ENCODE measurements at places on chromosomes 7 and 10. TPM values are rescaled to one million over a fixed set of nuclear protein-coding genes. Genes with fewer than 3 reads are reported as not detected.
A peak's percentile ranks its signal among the peaks of the same experiment; 100 is the strongest.

Gene PDE1C
- 1.1 TPM for total RNA-seq

Gene KCNH2
- total RNA-seq, result 10.7 TPM

GRCh38 chr10:131852823-131853609, 47.8 kb upstream of the PPP2R2D start:
- H3K4me3 ChIP-seq, result no peak overlapping the region
- peaks cover 4% of the 10 kb centered on the region for H3K4me1 ChIP-seq
- no peak for DNase-seq
- no peak overlapping the region for H3K27ac ChIP-seq

- H3K36me3 ChIP-seq, result no peaks in the 10 kb centered on the region
- DNase-seq, result no peak
- peaks cover 9% of the 10 kb centered on the region for H3K4me1 ChIP-seq
- H3K27ac ChIP-seq, result no peak overlapping the region
- H3K4me3 ChIP-seq, result no peak overlapping the region
- no peaks in the 10 kb centered on the region for H3K27me3 ChIP-seq
Observed at GRCh38 chr10:57098146-57098545, 737.1 kb upstream of the ZWINT start.

DNA sequence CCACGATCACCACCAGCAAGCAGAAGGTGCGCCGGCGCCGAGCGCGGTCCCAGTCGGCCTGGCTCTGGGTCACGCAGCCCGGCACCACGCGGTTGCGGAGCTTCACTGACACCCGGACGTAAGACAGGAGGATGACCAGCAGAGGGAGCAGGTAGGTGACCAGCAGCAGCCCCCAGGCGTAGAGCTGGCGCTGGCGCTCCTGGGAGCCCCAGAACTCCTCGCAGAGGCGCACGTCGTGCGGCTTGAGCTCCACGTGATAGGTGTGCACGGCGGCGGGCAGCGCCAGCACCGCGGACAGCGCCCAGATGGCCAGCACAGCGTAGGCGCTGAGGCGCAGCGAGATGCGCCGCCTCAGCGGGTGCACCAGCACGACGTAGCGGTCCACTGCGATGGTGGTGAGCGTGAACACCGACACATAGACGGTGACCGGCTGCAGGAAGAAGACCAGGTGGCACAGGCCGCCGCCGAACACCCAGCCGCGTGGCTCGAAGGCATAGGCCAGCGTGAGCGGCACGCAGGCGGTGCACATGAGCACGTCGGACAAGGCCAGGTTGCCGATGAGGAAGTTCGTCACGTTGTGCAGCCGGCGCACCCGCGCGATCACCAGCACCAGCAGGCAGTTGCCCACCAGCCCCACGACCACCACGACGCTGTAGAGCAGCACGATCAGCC, 920 bp downstream of the PRLHR start:
- no peak overlapping the region for H3K4me3 ChIP-seq
- H3K4me1 ChIP-seq, result peaks cover 20% of the 10 kb centered on the region
- peak; percentile 62 for DNase-seq
- H3K36me3 ChIP-seq, result no peaks in the 10 kb centered on the region

DNA sequence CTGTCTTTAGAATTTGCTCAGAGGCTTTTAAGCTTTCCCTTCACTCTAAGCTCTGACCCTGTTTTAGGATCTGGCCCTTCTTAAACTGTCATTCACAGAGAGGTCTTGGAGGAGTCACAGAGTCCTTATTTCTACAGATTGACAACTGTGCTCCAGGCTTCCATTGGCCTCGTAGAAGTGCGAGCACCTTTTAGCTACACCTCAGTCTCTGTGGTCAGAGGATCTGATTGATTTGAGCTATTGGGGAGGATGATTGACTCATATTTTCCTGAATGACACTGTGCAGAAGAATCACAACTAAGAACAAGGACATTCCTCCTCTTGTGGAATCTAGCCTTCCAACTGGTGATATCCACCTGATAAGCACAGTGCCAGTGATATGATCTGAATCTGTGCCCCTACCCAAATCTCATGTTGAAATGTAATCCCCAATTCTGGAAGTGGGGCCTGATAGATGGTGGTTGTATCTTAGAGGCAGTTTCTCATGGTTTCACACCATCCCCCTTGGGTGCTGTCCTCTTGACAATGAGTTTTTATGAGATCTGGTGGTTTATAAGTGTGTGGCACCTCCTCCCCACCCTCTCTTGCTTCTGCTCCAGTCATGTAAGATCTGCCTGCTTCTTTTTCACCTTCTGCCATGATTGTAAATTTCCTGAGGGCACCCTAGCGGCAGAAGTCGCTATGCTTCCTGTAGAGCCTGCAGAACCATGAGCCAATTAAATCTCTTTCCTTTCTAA, 3.2 kb downstream of the CYP3A7 start:
- no peak overlapping the region for H3K4me3 ChIP-seq
- H3K27ac ChIP-seq, result no peak overlapping the region
- DNase-seq, result no peak
- H3K4me1 ChIP-seq, result no peaks in the 10 kb centered on the region

DNA sequence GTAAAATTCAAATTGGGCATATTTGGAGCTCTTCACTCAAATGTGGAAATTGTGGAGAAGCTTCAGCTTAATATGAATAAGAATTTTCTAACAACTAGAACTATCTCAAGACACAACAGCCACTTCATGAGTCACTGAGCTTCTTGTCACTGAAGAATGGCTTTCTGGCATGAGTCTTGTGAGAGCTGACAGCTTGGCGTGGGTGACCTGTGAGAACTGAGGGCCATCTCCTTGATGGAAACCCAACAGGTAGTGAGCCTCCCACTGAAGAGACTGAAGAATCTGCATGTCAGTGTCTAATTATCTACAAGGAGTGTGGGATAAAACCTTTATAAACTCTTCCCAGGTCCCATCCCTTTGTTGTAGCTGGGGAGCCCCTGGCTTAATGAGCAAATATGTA, 66.0 kb downstream of the CLEC2L start:
- no peak overlapping the region for H3K27ac ChIP-seq
- no peaks in the 10 kb centered on the region for H3K4me1 ChIP-seq
- peaks cover 14% of the 10 kb centered on the region for H3K36me3 ChIP-seq
- H3K27me3 ChIP-seq, result no peaks in the 10 kb centered on the region
- H3K4me3 ChIP-seq, result no peak overlapping the region
- no peak for DNase-seq

DNA sequence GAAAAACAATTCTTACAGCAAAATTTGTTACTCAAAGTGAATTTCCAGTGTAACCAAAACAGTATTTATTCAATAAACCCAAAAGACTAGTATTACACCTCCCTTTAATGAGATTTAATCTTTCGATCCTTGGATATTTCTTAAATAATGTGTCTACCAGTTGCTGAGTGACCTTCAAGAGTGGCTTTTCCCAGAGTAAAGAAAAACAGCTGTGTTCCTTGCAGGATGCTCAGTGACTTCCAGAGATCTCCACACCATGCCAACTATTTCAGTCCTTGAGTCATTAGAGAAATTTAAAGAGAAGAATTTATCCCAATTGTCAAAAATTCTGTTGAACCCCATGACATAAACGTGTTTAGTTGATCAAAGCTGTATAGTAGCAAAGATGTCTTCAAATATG, 44.0 kb downstream of the IMMP2L start:
- H3K4me1 ChIP-seq, result no peaks in the 10 kb centered on the region
- no peaks in the 10 kb centered on the region for H3K27me3 ChIP-seq
- no peak overlapping the region for H3K4me3 ChIP-seq
- DNase-seq, result no peak
- no peak overlapping the region for H3K27ac ChIP-seq

DNA sequence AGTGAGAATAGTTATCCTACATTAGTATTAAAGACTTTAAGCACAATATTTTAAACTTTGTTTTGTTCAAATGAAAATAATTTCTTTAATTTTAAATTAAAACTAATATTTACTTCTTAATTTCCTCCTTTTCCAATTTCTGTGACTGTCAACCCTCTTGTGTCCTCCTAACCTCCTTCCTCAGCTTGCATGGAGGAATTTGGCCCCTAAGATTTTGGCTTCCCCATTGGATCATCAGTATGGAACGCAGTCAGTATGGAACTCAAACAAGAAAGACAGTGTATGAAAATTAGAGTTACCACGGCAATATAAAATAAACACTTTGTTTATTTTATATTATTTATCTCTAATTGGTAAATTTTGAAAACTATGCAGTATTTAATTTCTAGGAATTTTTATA, 91.2 kb downstream of the CYP51A1 start:
- DNase-seq, result no peak
- peaks cover 4% of the 10 kb centered on the region for H3K4me1 ChIP-seq
- H3K36me3 ChIP-seq, result no peaks in the 10 kb centered on the region
- H3K27me3 ChIP-seq, result no peaks in the 10 kb centered on the region

- DNase-seq, result no peak
- H3K36me3 ChIP-seq, result no peaks in the 10 kb centered on the region
- no peak overlapping the region for H3K4me3 ChIP-seq
- H3K27me3 ChIP-seq, result peaks cover 21% of the 10 kb centered on the region
Observed at GRCh38 chr10:120607016-120607709, 150.1 kb downstream of the PLPP4 start.

All from neural crest cell (in vitro differentiated cells).